NCI-H2029 treated with DMSO at 0.1 percent for 48 hours (cell line): ENCODE measurements at places on chromosomes 4 and X.

DNA sequence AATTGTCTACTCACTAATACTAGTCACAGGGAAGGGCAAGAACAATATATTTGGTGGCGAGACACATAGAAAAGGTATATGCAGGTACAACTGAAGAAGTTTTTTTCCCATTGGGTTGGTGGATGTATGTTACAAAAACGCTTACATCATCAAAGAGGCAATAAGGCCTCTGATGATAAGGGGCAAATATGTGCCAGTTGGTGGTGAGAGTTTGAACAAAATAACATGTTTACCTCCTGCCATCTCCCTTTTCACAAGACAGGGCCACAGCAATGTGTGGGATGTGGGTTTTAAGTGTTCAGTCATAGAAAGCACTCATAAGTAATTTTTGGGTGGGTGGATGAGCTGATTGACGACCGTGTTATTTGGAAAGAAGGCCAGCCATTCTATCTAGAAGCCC, 41.7 kb downstream of the PAGE2 start:
- no peak for DNase-seq

- no peak for DNase-seq
Observed at GRCh38 chr4:158775091-158775651, 6.3 kb downstream of the FNIP2 start.

- no peak for DNase-seq
Observed at GRCh38 chr4:151831526-151831925, 70.7 kb upstream of the GATB start.

DNA sequence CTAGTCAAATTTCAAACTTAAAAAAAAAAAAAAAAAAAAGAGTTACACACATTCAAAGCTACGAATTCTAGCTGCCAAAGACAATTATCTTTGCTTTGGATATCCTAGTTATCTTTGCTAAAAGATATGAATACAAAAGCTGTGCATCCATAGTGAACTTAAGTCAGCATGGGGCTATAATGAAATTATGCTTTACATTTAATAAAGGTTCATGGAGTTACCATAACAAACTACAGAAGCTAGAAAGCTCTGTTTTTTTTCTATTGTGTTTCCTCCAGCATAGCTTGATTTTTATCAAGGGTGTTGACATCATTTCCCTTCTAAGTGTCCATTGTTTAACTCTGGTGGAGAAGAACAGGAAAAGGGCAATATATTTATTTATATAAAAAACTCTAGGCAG, 234.1 kb downstream of the ANKRD50 start:
- no peak for DNase-seq

DNA sequence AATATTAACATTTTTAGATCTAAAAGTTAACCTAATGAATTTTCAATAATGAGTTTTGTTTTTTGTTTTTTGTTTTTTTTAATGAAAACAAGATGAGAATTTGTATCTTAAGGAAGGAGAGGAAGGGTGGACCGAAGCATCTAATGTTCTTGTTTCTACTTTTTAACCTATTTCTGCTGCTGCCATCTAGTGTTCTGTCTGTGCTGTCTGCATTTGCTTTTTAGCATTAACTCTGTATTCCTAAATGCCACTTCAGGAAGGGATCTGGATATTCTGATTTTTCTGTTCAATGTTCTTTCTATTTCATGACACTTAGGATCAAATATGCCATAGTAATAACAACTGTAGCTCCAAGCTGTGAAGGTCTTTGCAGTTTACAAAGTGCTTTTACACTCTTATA, 161.7 kb downstream of the BRWD3 start:
- no peak for DNase-seq

DNA sequence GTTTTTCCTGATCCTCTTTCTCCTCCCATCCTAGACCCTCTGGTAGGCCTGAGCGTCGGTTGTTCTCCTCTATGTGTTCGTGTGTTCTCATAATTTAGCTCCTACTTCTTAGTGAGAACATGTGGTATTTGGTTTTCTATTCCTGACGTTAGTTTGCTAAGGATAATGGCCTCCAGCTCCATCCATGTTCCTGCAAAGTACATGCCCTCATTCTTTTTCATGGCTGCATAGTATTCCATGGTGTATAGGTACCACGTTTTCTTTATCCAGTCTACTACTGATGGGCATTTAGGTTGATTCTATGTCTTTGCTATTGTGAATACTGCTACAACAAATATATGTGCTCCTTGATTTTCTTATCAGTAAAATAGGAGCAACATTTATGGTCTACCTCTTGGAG, 146.8 kb upstream of the PTCHD1 start:
- DNase-seq: no peak
